ENCODE measurements at places on chromosomes 1 and 21. TPM values are rescaled to one million over a fixed set of nuclear protein-coding genes. Genes with fewer than 3 reads are reported as not detected.

DNA sequence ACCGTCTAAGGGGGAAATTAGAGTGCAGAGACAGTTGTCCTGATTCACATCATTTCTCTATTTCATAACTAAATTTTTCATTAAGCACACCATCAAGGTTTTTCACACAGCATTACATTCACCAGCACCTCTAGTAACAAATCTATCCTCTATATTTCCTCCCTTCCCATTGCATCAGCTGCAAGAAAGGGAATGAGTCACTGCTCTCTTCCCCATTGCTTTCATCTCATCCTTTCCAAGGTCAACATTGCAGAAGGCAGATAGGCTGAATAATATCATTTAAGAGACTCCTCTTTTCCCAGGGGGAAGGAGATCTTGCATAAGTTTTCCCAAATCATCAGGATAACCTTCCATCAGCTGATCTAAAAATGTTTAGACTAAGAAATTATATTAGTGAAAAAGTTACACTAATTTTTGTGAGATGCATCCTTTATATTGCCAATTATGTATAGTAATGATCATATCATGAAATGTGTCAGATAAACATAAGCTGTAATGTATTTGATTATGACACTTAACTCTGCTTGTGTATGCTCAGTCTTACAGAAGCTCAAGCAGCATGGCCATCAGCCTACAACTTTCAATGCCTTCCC is 4.3 kb downstream of the INTS7 start:
- DNase-seq: peak; percentile 84

DNA sequence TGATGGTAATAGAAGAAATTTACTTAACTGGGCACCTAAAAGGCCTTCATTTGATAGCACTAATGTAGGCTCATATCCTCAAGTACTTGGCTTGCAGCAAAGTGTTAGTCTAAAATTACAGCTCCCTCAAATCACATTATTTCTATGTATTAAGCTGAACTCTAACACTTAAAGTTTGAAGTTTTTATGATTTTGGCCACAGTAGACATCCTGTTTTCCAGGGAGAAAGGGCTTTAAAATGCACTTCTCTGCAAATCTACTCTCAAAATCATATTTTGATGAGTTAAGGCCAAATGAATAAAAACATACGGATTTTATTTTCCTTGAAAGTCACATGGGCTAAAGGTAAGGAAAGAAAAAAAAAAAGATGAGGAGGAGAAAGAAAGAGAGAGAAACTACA is 575.5 kb downstream of the PLPP3 start:
- no peak for DNase-seq

DNA sequence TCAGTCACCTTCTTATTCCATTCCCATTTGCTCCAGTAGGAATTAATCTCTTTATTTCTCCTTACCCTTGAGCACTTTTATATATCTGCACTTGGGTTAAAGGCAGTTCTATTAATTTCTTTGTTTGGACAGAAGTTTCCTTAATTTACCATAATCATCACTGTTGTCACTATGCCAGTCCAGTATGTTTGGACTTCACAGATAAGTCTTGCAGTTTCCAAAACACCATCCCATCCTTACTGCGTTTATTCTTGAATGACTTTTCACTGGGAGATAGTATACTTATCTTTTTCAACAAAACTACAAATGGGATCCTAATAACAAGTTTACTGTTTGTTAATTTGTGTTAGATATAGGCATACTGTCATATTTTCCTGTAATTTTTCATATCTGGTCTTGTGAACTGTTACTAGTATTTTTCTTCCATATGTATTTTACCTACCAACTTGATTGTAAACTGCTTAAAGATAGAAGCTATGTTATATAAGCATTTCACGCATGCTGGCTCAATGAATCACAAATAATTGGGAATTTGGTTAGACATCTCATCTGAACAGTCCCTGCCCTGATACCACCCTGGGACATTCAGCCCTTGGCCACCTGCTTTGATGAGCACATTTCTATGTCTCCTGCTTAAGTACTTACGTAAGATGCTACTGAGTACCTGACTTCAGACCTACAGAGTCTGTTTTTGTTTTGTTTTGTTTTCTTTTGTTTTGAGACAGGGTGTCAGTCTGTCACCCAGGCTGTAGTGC is 78.2 kb downstream of the OLFML2B start:
- no peak for DNase-seq

DNA sequence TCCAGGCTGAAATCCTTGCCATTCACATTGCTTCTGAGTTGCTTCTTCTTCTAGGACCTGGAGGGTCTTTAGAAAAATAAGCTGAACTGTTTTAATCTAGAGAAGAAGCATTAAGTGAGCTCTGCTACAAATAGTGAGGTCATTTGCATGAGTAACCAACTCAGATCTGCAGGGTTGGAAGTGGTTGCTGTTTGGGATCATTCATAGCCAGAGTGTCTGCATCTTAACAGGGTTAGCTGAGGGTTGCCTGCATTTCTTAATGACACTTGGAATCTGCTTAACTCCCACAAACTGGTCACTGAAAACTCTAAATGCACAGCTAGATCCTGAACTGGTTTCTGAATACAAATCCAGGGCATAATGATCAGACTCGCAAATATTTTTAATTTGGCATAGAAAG is 9.9 kb downstream of the CNIH3 start:
- DNase-seq: peak; percentile 96

DNA sequence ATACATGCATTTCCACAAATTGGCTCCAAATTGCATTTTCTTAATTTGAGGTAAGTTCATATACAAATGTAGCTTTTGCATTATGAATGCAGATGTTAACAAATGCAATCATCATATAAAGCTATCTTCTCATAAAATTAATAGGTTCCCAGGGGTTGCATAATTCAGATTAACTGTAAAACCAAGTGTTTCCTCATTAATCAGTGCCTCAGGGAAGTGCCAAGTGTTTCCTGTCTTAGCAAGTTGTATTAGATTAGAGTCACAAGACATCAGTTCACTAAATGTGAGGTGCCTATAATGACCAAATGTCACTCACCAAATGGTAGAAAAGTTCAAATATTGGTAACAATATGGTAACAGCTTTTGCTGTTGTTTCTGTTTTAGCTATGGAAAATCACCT is 140.8 kb downstream of the PTGER3 start:
- DNase-seq: no peak

GRCh38 chr1:227894831-227895451 is 52.8 kb downstream of the WNT9A start:
- DNase-seq: no peak

DNA sequence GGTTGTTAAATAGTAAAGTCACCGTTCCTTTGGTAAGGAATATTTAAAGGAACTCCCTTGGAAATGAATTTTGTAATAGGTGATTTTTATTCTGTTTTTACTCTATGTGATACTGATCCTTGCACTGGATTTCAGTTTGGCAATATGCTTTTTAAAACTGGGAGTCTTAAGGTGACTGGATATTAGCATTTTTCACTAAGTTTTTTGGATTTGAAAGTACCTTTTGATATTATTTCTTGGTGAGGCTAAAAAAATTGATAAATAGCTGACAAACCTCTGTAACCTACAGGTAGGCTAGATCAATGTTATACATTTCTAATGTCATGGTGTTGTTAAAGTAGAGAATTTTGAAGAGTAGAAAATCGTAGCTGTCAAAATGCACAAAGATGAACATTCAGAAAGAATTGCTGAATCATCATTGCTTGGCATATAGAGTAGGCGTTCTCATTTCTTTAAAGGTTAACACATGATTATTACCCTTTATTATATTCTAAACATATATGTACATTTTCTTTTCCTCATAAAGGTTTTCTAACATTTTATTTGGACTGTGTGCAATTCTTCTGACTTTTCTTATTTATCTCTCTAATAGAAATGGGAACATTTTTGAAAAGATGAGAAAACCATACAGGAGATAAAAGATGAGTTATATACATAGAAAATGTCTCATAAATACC is 1.5 kb upstream of the DNAJB4 start:
- no peak for DNase-seq

DNA sequence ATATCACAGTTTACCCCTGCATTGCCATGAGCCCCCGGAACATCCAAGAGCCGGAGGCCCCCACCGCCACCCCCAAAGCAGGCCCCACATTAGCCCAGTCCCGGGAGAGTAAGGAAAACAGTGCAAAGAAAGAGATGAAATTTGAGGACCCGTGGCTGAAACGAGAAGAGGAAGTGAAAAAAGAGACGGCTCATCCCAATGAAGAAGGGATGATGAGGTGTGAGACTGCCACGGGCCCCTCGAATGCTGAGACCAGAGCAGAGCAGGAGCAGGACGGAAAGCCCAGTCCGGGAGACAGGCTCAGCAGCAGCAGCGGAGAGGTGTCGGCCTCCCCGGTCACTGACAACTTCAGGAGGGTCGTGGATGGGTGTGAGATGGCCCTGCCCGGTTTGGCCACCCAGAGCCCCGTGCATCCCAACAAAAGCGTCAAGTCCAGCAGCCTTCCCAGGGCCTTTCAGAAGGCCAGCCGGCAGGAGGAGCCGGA is 532.4 kb downstream of the KIF26B start:
- DNase-seq: peak; percentile 10

DNA sequence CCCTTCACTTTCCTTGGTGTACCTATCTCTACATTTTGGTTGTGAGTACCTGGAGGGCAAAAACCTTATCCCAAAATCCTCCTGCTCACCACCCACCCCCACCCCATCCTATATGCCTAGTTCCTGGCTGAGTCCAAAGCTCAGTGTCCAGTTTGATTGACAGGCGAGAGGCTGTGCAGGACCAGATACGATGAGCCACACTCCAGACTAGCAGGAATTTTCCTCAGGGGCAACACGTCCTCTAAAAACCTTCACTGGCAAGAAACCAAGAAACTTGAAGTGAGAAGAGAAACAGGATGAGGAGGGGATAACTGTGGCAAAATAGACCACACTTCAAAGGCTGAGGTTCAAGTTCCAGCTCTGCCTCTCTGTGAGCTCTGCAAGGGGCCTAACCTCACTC is 1.1 kb upstream of the SLAMF8 start:
- DNase-seq: no peak

GRCh38 chr21:43811262-43812105 is 22.1 kb downstream of the RRP1 start:
- DNase-seq: no peak

DNA sequence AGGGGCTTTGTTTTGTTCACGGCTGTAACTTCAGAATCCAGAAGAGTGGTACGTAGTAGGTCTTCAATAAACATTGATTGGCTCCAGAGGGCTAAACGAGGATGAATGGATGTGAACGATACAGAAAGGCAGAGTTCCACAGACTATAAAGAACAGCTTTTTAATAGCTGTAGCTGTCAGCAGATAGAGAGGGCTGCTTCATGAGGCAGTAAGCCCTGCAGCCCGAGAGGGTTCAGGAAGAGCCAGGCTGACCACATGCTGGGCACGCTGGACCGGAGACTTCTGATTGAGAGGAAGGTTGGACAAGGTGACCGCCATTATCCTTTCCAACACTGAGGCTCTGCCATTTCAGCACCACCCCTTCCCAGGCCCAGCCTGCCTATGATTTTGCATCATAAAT is 45.3 kb downstream of the KIRREL1 start:
- no peak for DNase-seq

GRCh38 chr1:160143695-160144094 is 7.7 kb upstream of the ATP1A4 start:
- no peak for DNase-seq

The MYBPH gene
- total RNA-seq: not detected

The CTBS gene
- 18.6 TPM for total RNA-seq

The OR13G1 gene
- not detected for total RNA-seq

Measured in astrocyte (in vitro differentiated cells and primary cell).